DMS 273 treated with DMSO at 0.1 percent for 48 hours (cell line): ENCODE measurements at places on chromosomes 2 and 18.

- DNase-seq, result no peak
These were observed 467.8 kb downstream of the ZEB2 start for GRCh38 chr2:144052083-144052482.

- DNase-seq, result no peak
These were observed 19.0 kb upstream of the MYO1B start for GRCh38 chr2:191226196-191226595.

- DNase-seq, result no peak
These were observed 319.3 kb upstream of the MMADHC start for GRCh38 chr2:149906886-149907285.

DNA sequence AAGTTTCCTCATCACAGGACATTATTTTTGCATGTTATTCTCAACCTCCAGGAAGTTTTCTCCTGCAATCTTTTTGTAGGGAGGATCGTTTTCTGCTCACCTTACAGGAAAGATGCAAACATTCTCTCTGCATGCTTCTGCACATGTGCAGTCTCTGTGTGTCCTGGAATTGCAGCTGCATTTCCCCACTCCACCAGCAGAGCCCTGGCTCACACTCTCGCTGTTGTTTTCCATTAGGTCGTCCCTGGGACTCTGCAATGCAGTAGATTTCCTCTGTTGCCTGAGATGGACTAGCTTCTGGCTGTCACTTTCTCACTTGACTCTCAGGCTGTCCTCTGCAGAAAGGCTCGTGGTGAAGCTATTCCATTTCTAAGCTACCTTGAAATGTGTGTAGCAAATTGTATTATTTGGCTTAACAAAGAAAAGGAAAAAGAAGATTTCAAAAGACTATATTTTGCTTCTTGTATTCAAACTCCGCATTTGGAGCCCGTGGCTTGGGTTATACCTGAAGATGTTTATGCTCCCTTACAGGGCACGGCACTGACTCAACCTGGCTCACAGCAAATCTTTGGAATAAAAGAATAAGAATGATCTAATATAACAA is 346.7 kb downstream of the RAD51AP2 start:
- DNase-seq, result no peak

DNA sequence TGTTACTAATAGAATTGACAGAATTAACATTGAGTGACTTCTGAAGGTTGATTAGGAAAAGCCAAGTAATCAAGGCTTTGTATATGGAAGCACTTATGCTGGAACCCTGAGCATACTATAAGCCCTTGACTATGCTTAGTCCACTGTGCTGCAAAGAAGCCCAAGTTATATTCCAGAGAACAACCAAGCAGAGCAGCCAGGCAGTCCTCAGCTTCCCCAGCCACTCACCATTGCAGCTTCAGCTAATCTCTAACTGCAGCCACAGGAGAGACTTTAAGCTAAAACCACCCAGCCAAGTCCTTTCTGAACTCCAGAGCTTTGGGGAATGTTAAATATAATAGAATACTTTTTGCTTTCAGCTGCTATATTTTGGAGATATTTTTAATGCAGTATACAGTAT is 164.4 kb upstream of the VWC2L start:
- no peak for DNase-seq

DNA sequence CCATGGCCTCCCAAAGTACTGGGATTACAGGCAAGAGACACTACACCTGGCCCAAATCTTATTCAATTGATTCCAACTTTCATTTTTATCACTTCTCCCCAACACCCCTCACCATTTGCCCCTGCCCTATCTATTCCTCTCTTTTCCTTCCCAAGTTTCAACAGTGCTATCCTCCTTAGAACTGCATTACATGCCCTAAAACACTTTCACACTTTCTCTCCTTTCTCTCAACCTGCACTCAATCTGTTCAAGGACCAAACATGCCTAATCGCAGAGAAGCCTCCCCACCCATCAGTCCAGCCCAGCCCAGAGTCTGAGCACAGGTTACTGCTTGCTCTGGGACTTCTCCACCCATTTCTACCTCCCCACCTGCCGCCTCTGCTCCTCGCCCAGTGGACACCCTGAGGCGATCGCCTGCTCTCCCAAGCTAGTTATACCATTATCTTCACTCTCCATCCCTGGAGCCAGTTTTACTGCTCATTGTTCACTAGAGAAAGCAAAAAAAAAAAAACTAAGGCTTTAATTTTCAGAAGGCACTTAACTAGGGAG is 23.7 kb upstream of the DSG1 start:
- no peak for DNase-seq

- no peak for DNase-seq
These were observed 109.8 kb upstream of the CHRNA1 start for GRCh38 chr2:174874085-174874484.

GRCh38 chr2:119195001-119195400 is 28.6 kb upstream of the STEAP3 start:
- DNase-seq, result no peak

DNA sequence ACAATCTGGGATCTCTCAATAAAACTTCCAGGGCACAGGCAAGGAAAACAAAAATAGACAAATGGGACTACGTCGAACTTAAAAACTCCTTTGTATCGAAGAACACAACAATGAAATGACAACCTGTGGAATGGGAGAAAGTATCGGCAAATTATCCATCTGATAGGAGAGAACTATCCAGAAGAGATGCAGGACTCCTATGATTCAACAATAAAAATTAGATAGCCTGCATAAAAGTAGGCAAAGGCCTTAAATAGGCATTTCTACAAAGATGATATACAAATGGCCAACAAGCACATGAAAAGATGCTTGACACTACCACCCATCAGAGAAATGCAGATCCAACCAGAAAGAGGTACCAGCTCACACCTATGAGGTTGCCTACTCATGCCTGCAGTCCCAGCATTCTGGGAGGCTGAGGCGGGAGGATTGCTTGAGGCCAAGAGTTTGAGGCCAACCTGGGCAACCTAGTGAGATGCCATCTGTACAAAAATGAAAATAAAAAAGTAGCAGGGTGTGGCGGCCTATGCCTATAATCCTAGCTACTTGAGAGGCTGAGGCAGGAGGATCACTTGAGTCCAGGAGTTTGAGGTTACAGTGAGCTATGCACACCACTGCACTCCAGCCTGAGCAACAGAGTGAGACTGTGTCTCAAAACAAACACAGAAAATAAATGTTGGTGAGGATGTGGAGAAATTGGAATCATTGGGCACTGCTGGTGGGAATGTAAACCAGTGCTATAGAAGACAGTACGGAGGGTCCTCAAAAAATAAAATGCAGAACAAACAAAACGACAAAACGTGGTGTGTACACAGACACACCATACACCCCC is 21.6 kb downstream of the TWIST2 start:
- no peak for DNase-seq

DNA sequence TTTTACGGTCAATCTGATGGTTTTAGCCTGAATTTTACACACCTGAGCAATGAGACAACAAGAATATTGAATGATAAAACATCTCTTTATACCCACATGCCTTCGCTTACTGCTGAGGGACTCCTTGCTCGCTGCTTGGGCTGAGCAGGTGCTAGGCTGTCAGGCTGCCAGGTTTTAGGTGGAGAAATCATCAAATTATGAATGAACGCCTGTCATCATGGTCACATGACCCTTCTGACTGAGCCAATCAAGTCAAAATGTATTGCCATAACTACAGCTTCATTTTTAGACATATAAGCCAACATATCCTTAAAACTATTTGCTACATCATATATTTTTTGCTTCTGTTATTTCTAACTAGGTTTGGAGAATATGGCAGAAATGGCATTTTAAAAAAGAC is 274.0 kb downstream of the LNPK start:
- DNase-seq, result no peak

DNA sequence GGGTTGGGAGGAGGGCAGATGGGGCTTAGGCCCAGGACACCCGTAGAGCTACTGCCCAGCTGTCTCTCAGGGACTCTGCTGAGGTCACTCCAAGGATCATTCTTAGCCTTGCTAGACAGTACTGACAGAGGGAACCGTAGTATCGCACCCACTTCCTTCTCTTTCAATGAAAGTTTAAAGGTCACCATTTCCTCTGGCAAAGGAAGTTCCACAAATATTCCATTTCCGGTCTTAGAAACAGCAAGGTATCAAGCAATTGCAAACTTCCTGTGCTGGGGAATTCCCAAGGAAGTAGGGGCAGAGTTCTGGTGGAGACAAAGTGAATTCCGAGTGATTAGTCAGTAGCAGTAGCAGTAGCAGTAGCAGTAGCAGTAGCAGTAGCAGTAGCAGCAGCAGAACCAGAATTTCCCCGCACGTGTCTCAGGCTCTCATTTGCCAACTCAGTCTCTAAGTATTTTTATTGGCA is 24.7 kb downstream of the IL1B start:
- no peak for DNase-seq

- no peak for DNase-seq
These were observed 10.4 kb upstream of the CASP8 start for GRCh38 chr2:201249889-201250288.

- no peak for DNase-seq
These were observed 46.8 kb upstream of the ACMSD start for GRCh38 chr2:134791616-134792015.

GRCh38 chr2:148027822-148028221 is 6.9 kb downstream of the MBD5 start:
- no peak for DNase-seq

DNA sequence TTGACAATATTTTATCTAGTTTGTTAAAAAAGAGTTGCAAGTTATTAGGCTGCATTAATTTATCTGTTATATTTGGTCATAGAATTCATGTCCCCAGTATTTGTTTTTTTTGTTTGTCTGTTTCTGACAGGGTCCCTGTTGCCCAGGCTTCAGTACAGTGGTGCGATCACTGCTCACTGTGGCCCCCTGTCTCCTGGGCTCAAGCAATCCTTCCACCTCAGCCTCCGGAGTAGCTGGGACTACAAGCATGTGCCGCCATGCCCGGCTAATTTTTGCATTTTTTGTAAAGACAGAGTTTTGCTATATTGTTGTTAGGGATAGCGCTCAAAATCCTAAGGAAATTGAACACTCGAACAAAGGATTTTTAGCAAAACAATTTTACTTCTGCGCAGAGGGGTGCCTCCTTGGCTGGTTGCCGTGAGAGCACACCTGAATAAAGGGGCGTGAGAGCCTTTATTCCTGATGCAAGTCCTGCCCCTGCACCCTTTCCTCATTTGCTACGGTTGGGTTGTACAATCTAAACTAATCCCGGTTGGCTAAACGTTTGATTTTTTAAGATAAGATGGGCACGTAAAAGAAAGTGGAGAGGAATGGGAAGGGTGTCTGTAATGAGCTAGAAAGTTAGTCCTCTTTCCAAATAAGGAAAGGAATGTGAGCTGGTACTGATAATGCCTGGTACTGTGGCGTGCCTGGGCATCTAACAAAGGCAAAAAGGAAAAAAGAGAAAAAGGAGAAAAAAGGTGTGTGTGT is 65.5 kb downstream of the COMMD1 start:
- DNase-seq, result no peak

GRCh38 chr2:28318462-28319117 is 74.1 kb upstream of the FOSL2 start:
- DNase-seq, result no peak

GRCh38 chr18:11115276-11115675 is 34.1 kb downstream of the PIEZO2 start:
- no peak for DNase-seq

GRCh38 chr2:215602997-215603396 is 167.1 kb upstream of the FN1 start:
- DNase-seq, result no peak

- DNase-seq, result no peak
These were observed 132.3 kb upstream of the NETO1 start for GRCh38 chr18:72999971-73000607.

DNA sequence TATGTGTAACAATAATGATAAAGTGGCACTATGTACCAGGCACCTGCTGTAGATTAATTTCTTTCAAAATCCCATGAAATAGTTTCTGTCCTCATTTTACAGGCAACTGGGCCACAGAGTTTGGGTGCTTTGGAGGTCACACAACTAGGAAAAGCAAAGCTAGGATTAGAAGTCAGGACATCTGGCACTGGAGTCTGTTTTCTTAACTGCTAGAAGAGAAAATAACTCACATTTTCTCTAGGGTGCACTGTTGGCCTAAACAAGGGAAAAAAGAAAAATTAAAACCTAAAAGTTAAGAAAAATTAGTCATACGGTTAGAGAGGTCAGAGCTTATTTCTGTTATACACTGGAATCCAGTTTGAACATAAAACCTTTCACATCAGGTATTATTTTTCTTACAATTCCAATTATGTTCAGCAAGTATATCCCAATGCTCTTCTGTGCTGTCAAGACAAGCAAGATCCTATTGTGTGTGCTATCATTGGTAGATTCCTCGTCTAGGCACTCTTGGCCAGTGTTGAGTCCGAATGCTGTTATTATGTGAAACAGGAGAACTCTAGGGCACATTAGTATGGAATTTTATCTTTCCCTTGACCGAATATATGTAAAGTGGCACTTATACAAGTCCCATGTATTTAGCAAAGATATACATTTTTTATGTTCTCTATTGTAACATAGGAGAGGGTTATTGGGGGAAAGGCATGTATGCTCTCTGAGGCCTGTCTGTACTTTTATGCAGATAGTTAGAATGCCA is 1.5 kb upstream of the OSGEPL1 start:
- DNase-seq, result no peak

DNA sequence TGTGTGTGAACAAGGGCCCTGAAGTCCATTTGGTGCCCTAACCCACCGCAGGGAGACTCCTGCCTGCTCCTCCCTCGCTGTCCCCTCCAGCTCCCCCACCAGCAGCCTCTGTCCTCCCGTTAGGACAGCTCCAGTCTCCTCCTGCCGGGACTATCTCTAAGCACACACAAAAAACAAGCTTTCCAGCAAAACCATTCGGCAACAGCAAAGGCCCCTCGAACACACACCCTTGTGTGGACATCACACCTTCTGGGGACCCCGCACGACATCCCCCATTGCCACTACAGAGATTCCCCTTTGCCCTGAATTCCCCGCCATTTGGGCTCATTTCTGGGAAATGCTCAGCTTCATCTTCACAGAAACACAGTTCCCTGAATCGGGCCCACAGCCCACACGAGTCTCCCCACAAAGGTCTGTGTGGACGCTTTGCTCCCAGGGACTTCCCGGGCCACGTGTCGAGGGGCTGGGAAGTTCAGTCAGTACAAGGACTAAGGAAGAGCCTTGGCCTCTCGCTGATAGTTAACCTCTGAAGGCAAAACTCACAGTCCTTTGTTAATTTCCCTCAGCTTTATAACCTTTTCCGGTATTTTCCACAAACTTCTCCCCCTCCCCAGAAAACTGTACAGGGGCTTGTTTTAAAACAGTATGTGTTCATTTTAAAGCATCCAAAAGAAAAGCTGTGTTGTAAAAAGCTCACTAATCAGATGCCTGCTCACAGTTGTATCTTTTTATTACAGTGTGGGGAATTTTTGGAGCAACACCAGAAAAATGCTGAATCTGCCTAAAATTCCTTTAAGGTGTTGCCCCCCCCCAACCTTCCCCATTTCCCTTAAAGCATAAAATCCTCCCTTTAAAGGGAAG is 25.9 kb downstream of the SMAD7 start:
- DNase-seq, result no peak
